ENCODE measurements at places on chromosomes 6 and 20. TPM values are rescaled to one million over a fixed set of nuclear protein-coding genes. Genes with fewer than 3 reads are reported as not detected.

CALHM6 gene
- total RNA-seq, result not detected

DLK2 gene
- 0.64 TPM for total RNA-seq

BMP7 gene
- not detected for total RNA-seq

SCRT2 gene
- total RNA-seq, result not detected

PTK6 gene
- under 0.01 TPM for total RNA-seq
